ENCODE measurements at places on chromosomes 7 and 10. TPM values are rescaled to one million over a fixed set of nuclear protein-coding genes. Genes with fewer than 3 reads are reported as not detected.

UPK3B gene
- total RNA-seq: not detected

SHTN1 gene
- total RNA-seq: 28.5 TPM

SH2D4B gene
- total RNA-seq: not detected

CRPPA gene
- 3.3 TPM for total RNA-seq

GFRA1 gene
- total RNA-seq: 36.7 TPM

SLC37A3 gene
- 9.8 TPM for total RNA-seq

AKR1D1 gene
- 43.8 TPM for total RNA-seq

AGR2 gene
- total RNA-seq: 0.37 TPM

AGBL3 gene
- total RNA-seq: 1.9 TPM

GNAI1 gene
- 18.7 TPM for total RNA-seq

SP8 gene
- not detected for total RNA-seq

PBLD gene
- 162 TPM for total RNA-seq

RAPGEF5 gene
- total RNA-seq: 23.1 TPM

PIP gene
- total RNA-seq: not detected

MRLN gene
- total RNA-seq: not detected

PDE6C gene
- total RNA-seq: not detected

PPA1 gene
- 133 TPM for total RNA-seq

GTPBP4 gene
- total RNA-seq: 16.2 TPM

PON1 gene
- total RNA-seq: 547 TPM
